DMS 273 treated with DMSO at 0.1 percent for 48 hours (cell line): ENCODE measurements at places on chromosomes 12 and 14.

- DNase-seq, result no peak
Observed at GRCh38 chr12:19529951-19530636, 90.8 kb downstream of the AEBP2 start.

- DNase-seq, result no peak
Observed at GRCh38 chr12:62817556-62818271, 117.2 kb downstream of the PPM1H start.

GRCh38 chr12:110627500-110628195 lies 13.7 kb downstream of the TCTN1 start:
- DNase-seq, result no peak

DNA sequence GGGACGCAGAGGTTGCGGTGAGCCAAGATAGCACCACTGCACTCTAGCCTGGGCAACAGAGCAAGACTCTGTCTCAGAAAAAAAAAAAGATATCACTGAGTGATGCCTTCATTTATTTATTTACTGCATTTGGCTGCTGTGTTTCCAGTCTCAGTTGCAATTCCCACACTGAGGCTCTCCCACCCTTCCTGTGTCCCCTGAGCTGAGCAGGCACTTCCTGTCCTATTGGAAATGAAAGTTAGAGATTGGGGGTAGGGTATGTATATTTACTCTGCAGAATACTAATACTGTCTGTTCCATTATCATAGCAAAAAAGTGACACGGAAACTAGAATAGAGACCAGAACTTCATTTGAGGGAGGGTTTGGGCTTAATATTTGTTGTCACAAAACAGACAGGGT lies 1.6 kb upstream of the RBMS2 start:
- no peak for DNase-seq

DNA sequence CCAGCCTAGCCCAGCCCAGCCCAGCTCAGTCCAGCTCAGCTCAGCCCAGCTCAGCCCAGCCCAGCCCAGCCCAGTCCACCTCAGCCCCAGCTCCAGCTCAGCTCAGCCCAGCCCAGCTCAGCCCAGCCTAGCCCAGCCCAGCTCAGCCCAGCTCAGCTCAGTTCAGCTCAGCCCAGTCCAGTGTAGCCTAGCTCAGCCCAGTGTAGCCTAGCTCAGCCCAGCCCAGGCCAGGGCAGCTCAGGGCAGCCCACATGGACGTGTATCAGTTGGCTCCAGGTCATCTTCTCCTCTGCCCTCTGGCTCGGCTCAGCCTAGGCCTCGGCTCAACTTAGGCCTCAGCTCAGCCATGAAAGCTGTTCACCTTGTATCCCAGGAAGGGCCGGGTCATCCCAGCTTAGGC lies 64.7 kb downstream of the TMEM121 start:
- no peak for DNase-seq

DNA sequence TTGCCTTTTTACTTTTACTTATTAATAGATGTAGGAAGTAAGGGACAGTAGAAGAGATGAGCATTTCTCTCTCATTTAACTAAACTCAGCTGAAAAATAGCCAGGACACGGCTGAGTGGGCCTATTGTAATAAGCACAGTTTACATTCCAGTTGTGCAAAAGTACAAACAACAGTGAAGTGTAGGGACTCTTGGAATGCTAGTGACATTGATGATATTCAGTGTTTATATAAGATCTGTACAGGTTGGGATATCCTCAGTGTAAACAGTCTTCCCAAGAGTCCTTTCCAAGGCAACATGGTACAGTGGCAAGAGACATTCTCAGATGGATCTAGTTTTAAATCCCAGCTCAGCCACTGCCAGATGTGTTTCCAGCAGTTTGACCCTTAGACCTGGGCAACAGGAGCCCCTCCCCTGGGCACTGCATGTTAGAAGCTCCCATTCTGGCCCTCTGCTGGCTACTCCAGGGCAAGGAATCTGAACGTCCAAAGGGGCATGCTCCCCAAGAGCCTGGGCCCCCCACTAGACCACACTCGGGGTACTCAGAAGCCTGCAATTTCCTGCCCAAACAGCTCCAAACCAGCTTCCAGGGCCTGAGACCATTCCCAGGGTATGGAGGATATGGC lies 55.3 kb downstream of the STAB2 start:
- DNase-seq, result no peak

GRCh38 chr12:56321027-56321426 lies 5.2 kb upstream of the CNPY2 start:
- no peak for DNase-seq

GRCh38 chr12:51460519-51460918 lies 35.9 kb downstream of the SLC4A8 start:
- DNase-seq, result no peak

- no peak for DNase-seq
Observed at GRCh38 chr12:114729731-114730130, 45.8 kb upstream of the TBX3 start.

DNA sequence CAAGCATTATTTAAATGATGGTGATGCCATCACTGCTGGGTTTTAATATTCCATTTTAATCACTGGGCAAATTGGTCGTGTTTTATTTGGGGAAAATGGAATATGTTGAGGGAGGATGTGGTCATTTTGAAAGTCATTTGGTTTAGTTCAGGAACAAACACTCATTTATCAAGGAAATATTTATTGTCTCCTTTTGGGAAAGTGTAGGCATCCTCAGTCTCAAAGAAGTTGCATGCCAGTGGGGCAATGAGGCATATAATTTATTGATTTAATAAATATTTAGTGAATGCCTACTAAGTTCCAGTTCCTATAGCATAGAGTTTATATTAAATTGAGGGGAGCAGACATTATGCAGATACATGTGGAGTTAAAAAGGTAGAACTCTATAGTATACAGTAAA lies 134.3 kb downstream of the NPAS3 start:
- DNase-seq, result no peak

DNA sequence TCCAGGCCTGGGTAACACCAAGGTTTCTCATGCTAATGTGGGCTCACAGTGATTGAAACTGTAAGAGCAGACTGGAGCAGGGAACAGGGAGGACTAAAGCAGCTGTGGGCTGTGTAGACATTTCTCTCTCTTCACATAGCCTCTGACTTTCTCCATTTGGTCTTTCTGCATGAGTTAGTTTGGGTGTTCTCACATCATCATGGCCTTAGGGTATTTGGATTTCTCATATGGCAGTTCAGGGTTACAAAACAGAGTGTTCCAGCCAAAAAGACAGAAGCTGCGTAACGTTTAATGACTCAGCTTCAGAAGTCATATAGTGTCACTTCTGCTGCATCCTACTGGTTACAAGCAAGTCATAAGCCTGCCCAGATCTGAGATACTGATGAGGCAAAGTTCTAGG lies 52.0 kb upstream of the OSBPL8 start:
- no peak for DNase-seq

GRCh38 chr12:7583471-7583870 lies 79.9 kb upstream of the CD163 start:
- no peak for DNase-seq

DNA sequence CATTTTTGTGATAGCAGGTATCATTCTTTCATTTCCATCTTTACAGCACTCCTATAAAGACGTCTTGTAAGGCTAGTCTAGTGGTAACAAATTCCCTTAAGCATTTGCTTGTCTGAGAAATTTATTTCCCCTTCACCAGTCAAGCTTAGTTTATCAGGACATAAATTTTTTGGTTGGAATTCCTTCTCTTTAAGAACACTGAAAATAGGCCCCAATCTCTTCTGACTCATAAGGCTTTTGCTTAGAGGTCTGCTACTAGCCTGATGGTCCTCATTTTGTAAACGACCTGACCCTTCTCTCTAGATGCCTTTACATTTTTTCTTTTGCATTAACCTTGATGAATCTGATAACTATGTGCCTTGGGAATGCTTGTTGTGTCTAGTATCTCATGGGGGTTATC lies 20.3 kb downstream of the OLR1 start:
- DNase-seq, result no peak

- DNase-seq, result no peak
Observed at GRCh38 chr14:104462651-104463630, 116.6 kb upstream of the C14orf180 start.

GRCh38 chr12:41188058-41188840 lies at the start of gene PDZRN4:
TSS of gene PDZRN4 (plus strand) at chr12:41188320.
- no peak for DNase-seq

GRCh38 chr14:76917745-76918255 lies 91.6 kb downstream of the LRRC74A start:
- DNase-seq, result peak; percentile 42

- no peak for DNase-seq
Observed at GRCh38 chr12:29148596-29148910, 525 bp upstream of the FAR2 start.

GRCh38 chr14:21063479-21063878 lies 5.9 kb downstream of the RNASE8 start:
- DNase-seq, result no peak

DNA sequence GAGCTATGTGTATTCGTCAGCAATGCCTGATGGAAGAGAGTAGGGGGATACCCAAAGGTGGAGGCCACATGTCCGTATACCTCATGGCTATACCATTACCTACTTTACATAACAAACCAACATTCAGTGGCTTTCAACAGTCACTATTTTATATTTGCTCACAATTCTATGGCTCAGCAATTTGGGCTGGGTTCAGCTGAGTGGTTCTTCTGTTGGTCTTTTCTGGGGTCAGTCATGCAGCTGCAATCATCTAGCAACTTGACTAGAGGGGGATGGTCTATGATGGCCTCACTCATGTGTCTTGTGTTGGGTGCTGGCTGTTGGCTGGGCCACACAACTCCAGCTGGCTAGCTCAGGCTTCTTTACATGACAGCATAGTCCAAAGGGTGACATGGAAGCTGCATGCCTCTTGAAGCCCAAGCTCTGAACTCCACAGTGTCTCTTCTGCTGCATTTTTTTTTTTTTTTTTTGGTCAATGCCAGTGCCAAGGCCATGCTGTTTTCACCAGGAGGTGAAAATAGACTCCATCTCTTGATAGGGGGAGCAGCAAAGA lies 53.7 kb downstream of the RIN3 start:
- DNase-seq, result no peak

- DNase-seq, result no peak
Observed at GRCh38 chr12:1776170-1776921, 44.0 kb upstream of the LRTM2 start.
